A172 (cell line): ENCODE measurements at places on chromosomes 2 and 18. TPM values are rescaled to one million over a fixed set of nuclear protein-coding genes. Genes with fewer than 3 reads are reported as not detected.

The ST6GAL2 gene
- not detected in 2 replicates for total RNA-seq

The TANC1 gene
- 12.6 and 14.3 TPM in 2 replicates for total RNA-seq

The DCC gene
- 0.03 and 0.24 TPM in 2 replicates for total RNA-seq

The ALLC gene
- total RNA-seq = not detected in 2 replicates

The CD8B2 gene
- total RNA-seq = not detected in 2 replicates

The SCN9A gene
- 6.3 and 8.2 TPM in 2 replicates for total RNA-seq
